Diencephalon (tissue), 1 donor: ENCODE measurements at places on chromosomes 6 and 20. TPM values are rescaled to one million over a fixed set of nuclear protein-coding genes. Genes with fewer than 3 reads are reported as not detected.

The GGTLC1 gene
- total RNA-seq: not detected

The FAXC gene
- 44.8 TPM for total RNA-seq

The BPIFA2 gene
- total RNA-seq: not detected

The REM1 gene
- total RNA-seq: 0.23 TPM

The TMC2 gene
- total RNA-seq: 3.5 TPM

The TSPO2 gene
- total RNA-seq: not detected

The SOBP gene
- 42.0 TPM for total RNA-seq

The TPD52L1 gene
- total RNA-seq: 24.7 TPM

The BPIFB2 gene
- not detected for total RNA-seq
